Fibroblast of upper back skin (primary cell): ENCODE measurements at places on chromosomes 12 and 14.

- peak; percentile 71 for DNase-seq
Measured at GRCh38 chr12:65765436-65765813, 58.9 kb upstream of the HMGA2 start.

- DNase-seq: no peak
Measured at GRCh38 chr12:54378796-54379397, 5.6 kb downstream of the ZNF385A start.

DNA sequence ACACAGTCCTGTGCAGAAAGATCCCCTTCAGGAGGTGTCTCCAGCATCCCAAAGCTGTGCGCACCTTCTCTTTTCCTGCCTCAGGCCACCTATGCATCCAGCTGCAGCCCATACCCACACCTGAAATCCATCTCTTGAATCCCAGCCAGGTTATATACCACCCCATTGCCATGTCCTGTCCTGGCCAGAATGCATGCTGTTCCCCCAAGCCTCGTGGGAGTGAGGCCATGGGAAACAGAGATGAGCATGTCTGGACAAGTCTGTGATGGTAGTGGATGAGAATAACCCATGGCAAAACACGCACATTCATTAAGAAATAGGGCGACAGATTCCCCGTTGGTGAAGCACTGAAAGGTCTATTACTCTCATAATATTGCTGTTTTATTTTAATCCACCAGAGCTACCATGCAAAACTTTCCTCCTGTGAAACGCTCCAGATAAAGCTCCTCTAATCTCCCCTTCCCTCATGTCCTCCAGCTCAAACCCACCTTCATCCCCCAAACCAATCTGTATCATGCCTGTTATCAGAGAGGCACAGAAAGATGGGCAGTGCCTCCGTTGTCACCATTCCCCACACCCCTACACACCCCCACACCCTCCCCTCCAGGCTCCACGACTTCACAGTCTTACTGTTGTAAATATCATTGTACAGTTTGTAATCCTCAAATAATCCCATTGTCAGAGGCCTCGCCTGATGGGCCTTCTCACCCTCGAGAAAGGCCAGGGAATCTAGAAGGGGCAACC lies 97.5 kb upstream of the FKBP4 start:
- no peak for DNase-seq

GRCh38 chr14:54211551-54212308 lies 185.1 kb upstream of the CDKN3 start:
- peak; percentile 87 for DNase-seq

GRCh38 chr14:94992046-94992445 lies 165.3 kb downstream of the DICER1 start:
- DNase-seq: peak; percentile 18

DNA sequence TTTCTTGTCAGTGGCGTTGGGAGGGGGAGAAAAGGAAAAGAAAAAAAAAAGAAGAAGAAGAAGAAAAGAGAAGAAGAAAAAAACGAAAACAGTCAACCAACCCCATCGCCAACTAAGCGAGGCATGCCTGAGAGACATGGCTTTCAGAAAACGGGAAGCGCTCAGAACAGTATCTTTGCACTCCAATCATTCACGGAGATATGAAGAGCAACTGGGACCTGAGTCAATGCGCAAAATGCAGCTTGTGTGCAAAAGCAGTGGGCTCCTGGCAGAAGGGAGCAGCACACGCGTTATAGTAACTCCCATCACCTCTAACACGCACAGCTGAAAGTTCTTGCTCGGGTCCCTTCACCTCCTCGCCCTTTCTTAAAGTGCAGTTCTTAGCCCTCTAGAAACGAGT lies 1.9 kb downstream of the ASCL1 start:
- no peak for DNase-seq

DNA sequence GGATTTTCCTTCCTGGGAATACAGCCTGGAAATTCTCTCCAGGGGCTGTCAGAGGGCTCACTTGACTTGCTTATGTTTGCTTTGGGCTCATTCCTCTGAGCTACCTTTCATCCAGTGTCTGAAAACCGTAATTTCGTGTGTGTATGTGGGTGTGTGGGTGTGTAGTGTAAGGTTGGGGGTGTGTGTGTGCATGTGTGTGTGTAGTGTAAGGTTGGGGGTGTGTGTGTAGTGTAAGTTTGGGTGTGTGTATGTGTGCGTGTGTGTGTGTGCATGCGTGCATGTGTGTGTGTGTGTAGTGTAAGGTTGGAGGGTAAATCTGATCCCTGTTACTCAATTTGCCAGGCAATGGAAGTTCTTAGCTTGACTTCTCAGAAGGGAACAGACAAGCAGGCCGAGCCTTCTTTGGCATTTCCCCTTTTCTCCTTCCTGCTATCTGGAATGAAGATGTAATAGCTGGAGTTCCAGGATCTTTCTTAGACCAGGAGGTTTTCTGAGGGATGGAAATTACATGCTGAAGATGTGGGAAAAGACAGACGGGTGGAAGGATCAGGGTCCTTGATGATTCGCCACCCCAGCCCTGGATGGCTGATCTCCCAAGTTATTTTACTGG lies 15.5 kb upstream of the BEGAIN start:
- DNase-seq: no peak

DNA sequence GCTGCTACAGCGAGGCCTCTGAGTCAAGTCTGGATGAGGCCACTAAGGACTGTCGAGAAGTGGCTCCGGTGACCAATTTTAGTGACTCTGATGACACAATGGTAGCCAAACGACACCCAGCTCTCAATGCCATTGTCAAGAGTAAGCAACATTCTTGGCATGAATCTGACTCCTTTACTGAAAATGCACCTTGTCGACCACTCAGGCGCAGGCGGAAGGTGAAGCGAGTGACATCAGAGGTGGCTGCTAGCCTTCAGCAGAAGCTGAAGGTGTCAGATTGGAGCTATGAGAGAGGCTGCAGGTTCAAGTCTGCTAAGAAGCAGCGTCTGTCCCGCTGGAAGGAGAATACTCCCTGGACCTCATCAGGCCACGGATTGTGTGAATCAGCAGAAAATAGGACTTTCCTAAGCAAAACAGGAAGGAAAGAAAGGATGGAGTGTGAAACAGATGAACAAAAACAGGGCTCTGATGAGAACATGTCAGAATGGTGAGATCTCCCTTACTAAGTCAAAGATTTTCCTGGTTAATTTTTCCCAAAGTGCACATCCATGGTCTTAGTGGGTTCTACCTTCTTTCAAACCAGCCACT lies 2.9 kb downstream of the GPATCH2L start:
- DNase-seq: no peak

DNA sequence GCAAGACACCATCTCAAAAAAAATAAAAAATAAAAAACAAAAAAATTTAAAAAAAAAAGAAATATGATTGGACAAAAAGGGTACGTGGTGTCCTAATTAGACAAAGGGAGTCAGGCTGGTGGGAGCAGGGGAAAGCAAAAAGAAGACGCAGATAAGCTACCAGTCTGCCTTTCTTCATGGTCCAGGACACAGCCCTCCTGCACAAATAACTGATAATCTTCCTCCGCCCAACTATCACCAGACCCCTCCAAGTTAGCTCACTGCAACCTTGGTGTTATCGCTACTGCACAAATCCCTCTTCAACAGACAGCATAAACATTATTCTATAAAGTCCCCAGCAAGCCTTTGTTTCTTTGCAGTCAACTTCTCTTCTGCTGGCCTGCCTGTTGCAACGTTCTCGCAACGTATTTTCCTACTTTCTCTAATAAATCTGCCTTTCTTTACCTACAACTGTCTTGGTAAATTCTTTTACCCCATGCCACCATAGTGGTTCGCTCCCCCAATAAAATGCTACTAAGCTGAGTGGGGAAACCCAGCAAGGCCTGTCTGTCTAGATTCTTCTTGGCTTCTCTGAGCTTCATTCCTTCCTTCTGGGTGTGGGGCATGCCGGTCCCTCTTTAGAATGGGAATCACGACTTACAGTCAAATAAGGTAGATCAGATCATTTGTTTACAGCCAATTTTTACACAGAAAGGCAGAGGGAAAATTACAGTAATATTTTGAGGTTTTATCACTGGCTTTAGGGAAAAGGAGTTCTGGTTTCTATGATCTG lies 14.6 kb upstream of the DNAL1 start:
- no peak for DNase-seq

GRCh38 chr12:102816816-102817434 lies 100.1 kb downstream of the PAH start:
- DNase-seq: peak; percentile 29

- DNase-seq: no peak
Measured at GRCh38 chr12:73465106-73465505, 1072.5 kb upstream of the ATXN7L3B start.

- peak; percentile 65 for DNase-seq
Measured at GRCh38 chr12:73863546-73863945, 674.1 kb upstream of the ATXN7L3B start.

- DNase-seq: no peak
Measured at GRCh38 chr12:105026411-105026810, 40.3 kb downstream of the NOPCHAP1 start.

- DNase-seq: no peak
Measured at GRCh38 chr14:34943506-34943905, 39.3 kb upstream of the SRP54 start.

DNA sequence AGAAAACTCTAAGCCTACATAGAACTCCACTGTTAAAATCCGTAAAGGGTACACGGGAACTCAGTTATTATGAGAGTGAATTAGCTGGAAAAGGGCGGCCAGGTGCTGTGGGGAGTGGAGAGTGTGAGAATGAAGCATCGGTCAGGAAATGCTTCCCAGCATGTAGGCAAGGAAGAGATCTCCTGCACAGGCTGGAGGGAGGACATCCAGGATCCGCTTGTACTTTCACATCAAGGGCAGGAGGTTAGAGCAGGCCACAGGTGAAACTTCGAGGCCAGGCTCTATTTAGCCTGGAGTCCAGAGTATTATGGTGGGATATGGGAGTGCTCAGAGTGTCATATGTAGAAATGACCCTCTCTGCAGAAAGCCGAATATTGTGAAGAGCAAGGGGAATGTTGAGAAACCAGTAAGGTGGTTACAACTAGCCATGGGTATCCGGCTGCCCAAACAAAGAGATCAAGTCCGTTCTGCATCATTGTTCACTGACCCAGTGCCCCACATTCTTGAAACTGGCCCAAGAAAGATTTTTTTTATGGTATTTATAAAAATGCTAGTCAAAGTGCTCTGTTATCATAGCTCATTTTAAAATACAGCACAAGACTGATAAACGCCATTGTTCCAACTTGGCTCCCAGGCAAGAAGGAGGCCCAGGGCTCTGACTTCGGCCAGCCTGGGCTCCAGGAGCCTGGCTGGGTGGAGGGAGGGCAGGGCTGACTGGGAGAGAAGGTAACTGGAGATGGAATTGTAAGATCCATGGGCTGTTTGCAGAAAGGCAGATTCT lies 79.4 kb upstream of the HIF1A start:
- DNase-seq: no peak

- DNase-seq: no peak
Measured at GRCh38 chr12:14605401-14605989, 37.8 kb upstream of the PLBD1 start.

GRCh38 chr12:54215989-54216796 lies 27.4 kb upstream of the SMUG1 start:
- no peak for DNase-seq

- DNase-seq: no peak
Measured at GRCh38 chr14:99831903-99832685, 38.9 kb downstream of the EML1 start.

DNA sequence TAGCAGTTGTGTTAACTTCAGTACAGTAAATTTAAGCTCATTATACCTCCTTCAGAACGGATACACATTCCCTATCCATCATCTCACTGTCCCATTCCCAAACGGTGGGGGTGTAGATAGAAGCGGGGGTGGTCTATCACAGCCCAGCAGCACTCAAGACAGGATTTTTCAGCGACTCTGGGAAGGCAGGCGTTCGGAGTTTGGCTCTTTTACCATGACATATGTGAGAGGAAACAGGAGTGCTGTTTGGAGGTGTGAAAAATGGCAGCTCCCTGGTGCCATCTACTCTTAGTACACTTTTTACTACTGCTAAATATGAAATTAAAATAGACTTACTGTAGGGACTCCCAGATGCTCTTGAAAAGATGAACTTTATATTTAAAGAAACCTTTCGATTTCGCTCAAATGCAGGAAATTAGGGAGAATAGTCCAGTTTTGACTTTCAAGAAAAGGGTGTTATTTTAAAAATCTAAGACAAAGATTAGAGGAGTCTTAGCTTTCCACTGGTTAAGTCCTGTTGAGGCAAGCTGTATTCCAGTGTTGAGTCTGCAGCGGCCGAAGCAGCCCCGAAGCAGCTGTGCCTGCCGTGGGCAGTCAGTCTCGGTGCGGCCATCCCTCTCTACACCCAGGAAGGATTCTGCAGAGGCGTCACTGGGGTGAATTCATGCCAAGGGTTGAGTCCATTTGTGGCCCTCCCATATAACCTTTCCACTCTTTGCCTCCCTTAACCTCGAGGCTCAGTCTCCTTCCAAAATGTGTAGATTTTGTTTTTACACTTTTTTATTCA lies 42.1 kb downstream of the KCNMB4 start:
- DNase-seq: no peak

DNA sequence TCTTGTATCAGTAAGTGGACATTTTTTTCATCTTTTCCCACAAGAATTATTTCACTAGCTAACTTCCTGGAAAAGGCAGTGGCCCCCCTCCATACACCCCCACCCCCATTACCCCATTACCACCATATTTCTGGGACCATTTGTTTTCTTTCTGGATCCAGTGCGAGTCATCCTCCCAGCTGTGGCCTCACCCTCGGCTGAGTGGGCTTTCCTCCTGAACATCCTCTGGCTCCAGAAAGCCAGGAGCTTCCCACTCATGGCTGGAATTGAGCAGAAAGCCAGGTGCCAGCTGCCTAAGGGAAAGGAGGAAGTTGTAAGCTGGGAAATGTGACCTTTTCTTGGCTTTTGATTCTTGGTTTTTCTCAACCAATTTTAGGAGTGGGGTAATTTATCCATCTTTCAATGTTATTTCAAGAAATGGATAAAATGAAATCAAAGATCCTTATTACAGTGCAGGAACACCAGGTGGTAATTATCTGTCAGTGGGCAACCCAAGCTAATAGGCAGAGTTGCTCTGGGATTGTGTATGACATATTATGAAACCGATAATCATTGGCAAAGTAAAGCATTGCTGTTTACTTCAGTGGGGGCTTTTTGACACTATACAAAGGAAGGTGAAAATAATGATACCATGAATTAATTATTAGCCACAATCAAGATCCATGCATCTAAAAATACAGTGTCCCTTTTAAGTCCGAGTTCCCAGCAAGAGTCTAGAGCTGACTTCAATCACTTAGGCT lies 124.6 kb downstream of the KICS2 start:
- DNase-seq: peak; percentile 43

- DNase-seq: no peak
Measured at GRCh38 chr12:124583854-124584253, 16.4 kb upstream of the NCOR2 start.

GRCh38 chr14:56378046-56378445 lies 201.6 kb upstream of the TMEM260 start:
- no peak for DNase-seq
